ENCODE measurements at places on chromosomes 5 and 9. TPM values are rescaled to one million over a fixed set of nuclear protein-coding genes. Genes with fewer than 3 reads are reported as not detected.

GRCh38 chr9:94931036-94931633 is 204.6 kb downstream of the AOPEP start:
- H3K4me1 ChIP-seq = peaks cover 13% of the 10 kb centered on the region
- H3K36me3 ChIP-seq = no peaks in the 10 kb centered on the region
- H3K4me3 ChIP-seq = no peak overlapping the region
- DNase-seq = no peak
- no peak overlapping the region for H3K27ac ChIP-seq
- no peaks in the 10 kb centered on the region for H3K27me3 ChIP-seq

DNA sequence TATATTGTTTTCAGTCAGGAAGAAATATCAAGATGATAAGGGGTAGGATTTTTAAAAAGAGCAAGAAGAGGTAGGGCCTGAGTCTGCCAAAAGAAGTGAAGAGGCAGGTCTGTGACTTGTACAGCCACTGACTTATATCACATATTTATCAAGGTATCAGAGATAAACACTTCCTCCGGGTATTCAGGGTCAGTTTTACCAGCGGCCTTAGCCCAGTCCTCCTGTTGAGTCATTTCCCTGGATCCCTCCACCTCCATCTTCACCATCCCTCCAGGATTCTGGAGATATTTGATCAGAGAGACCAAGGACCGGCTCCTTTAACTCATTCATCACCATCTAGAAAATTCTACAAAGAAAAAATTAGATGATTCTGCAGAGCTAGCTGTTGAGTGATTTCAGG is 375.7 kb upstream of the TUSC1 start:
- H3K36me3 ChIP-seq = no peaks in the 10 kb centered on the region
- no peak overlapping the region for H3K27ac ChIP-seq
- no peaks in the 10 kb centered on the region for H3K27me3 ChIP-seq
- H3K4me3 ChIP-seq = no peak overlapping the region

GRCh38 chr5:143418140-143418866 is 14.8 kb upstream of the NR3C1 start:
- H3K27ac ChIP-seq = no peak overlapping the region
- H3K27me3 ChIP-seq = no peaks in the 10 kb centered on the region
- H3K36me3 ChIP-seq = no peaks in the 10 kb centered on the region
- H3K4me1 ChIP-seq = peaks cover 13% of the 10 kb centered on the region
- no peak overlapping the region for H3K4me3 ChIP-seq

DNA sequence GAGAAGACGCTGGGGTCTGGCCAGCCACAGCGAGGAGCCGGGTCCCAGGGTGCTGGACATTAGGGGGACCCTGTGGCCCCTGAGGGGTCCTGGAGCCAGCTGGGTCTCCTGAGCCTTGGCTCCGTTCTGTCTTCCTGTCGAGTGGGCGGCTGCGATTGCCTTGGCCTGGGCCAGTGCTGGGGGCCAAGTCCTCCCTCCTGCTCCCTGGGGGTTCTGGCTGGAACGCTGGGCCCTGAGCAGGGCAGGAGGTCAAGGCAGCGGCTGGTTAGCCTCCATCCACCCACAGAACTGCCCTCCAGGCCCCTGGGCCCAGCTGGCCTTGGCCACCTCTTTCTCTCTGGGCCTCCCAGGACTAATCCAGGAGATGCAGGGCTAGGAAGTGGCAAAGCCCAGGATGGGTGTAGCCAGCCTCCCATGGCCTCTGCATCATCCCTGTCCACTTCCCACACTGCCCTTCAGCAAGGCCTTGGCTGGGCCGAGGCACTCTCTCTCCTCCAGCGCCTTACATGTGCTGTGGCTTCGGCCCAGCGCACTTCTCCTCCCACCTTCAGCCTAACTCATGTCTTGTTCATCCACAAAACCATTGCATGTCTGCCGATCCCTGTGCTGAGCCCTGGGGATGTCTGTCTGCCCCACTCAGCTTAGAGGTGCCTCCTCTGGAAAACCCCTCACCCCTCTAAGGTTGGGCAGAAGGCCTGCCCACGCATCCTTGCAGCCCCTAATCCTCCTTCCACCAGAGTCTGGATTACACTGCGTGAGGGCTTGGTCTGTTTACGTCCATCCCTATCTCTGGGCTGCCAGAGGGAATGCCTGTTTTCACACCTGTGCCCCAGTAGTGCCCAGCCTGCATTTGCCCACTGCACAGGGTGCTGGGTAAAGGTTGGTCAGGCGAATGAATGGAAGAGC is 5.0 kb downstream of the LAMC3 start:
- H3K27ac ChIP-seq = no peak overlapping the region
- H3K27me3 ChIP-seq = peaks cover 94% of the 10 kb centered on the region
- no peak overlapping the region for H3K4me3 ChIP-seq

- no peaks in the 10 kb centered on the region for H3K4me1 ChIP-seq
- no peak overlapping the region for H3K4me3 ChIP-seq
- H3K36me3 ChIP-seq = no peaks in the 10 kb centered on the region
- no peak overlapping the region for H3K27ac ChIP-seq
- H3K27me3 ChIP-seq = peaks cover 12% of the 10 kb centered on the region
- no peak for DNase-seq
Observed at GRCh38 chr5:160458806-160459800, 37.4 kb downstream of the PTTG1 start.

DNA sequence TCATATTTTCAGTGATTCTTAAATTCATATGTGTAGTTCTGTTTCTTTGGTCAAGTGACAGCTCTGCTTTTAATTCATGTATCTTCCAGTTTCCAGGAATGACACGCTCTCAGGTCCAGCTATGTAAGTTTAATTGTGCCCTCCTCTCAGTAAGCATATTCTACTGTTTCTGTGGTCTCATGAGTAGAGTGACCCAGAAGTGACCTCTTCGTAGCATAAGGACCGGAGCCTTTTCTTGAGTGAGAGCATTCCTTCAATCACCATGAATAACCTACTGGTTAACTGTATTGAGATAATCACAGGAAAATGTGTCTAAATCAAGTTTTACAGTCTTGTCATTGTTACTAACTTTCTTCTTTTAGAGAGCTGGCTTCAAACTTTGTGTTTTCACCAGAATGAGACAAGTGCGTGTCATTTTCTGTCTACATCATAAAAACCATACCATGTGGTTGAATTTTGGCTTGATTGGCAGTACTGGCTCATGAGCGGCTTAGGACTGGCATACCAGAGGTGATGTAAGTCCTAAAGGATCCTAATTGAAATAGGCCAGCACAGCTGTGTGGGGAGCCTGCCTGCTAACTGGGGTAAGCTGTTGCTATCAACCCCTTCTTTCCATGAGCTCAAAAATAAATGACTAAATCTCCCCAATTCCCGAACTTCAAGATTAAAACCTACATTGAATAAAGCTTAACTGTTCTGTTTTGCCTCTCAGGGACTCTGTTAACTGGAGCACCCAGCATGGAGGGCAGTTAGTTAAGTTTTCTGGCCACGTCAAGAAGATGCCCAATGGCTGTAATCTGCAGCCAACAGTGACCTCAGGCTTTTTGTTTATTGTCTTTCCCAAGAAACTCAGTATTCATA is 4.8 kb downstream of the ADAMTSL1 start:
- peaks cover 1% of the 10 kb centered on the region for H3K4me1 ChIP-seq
- no peak overlapping the region for H3K4me3 ChIP-seq
- no peaks in the 10 kb centered on the region for H3K27me3 ChIP-seq
- peak overlapping the region; percentile 35 for H3K27ac ChIP-seq

DNA sequence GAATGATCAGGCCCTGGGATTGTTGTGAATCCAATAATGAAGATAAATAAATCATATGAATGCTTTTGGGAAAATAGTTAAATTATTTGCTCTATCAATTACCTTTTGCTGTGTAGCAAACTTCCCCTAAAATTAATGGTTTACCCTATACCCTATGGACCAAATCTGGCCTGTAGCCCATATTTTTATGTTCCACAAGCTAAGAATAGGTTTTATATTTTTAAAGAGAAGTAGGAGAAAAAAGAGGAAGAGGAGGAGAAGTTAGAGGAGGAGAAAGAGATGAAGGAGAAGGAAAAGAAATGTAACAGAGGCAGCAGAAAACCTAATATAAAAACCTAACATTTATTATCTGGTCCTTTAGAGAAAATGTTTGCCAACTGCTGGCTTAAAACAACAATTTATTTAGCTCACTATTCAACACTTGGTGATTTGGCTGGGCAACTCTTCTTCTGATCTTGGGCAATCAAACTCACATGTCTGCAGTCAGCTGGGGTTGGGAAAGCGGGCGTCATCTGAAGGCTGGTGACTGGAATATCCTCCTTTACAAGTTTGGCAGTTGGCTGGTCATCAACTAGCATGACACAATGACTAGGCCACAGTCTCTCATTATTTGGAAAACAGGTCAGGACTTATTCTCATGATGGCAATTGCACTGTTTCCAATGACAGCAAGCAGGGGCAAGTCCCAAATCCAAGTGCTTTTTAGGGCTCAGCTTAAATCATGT is 522.9 kb downstream of the RASEF start:
- no peak overlapping the region for H3K27ac ChIP-seq
- no peaks in the 10 kb centered on the region for H3K4me1 ChIP-seq
- no peaks in the 10 kb centered on the region for H3K27me3 ChIP-seq
- DNase-seq = no peak
- no peaks in the 10 kb centered on the region for H3K36me3 ChIP-seq

DNA sequence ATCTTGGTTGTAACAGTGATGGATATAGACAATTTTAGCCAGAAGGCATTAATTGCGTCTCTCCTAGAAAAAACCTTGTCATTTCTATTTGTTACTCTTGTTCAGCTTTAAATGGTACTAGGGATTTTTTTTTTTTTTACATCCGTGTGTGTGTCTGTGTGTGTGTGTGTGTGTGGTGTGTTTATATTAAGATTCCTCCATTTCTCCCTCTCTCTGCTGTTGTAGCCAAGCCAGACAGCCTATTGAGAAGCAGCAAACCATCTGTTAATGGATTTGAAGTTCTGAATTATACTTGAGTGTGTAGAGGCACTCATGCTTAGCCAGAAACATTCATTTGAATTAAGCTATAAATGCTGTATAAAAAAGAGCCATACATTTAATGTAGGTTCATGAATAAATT is 72.3 kb downstream of the SLF1 start:
- peak; percentile 51 for DNase-seq
- H3K36me3 ChIP-seq = no peaks in the 10 kb centered on the region
- H3K4me3 ChIP-seq = no peak overlapping the region

DNA sequence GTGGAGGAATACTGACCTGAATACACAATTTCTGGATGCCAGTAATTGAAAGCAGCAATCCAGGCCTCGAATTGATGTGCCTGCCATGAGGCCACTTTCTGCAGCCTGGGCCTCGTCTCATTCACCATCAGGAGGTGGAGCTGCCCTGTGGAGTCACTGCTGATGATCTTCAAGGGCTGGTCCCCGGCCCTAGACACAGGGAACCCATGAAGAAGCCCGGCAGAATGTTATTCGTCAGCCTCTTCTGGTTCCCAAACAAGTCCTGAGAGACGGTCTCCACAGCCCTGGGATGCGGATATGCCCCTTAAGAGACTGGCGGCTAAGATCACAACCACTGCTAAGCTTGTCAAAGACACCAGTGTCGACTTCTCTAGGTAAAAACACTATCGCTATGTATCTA is 4.5 kb downstream of the DPH7 start:
- H3K4me1 ChIP-seq = peaks cover 18% of the 10 kb centered on the region
- H3K4me3 ChIP-seq = no peak overlapping the region
- H3K36me3 ChIP-seq = peaks cover 60% of the 10 kb centered on the region
- no peaks in the 10 kb centered on the region for H3K27me3 ChIP-seq
- H3K27ac ChIP-seq = no peak overlapping the region

- H3K27me3 ChIP-seq = no peaks in the 10 kb centered on the region
- H3K4me1 ChIP-seq = no peaks in the 10 kb centered on the region
- no peak overlapping the region for H3K27ac ChIP-seq
- DNase-seq = no peak
- H3K4me3 ChIP-seq = no peak overlapping the region
Observed at GRCh38 chr5:147779694-147780093, 2.8 kb downstream of the JAKMIP2 start.

DNA sequence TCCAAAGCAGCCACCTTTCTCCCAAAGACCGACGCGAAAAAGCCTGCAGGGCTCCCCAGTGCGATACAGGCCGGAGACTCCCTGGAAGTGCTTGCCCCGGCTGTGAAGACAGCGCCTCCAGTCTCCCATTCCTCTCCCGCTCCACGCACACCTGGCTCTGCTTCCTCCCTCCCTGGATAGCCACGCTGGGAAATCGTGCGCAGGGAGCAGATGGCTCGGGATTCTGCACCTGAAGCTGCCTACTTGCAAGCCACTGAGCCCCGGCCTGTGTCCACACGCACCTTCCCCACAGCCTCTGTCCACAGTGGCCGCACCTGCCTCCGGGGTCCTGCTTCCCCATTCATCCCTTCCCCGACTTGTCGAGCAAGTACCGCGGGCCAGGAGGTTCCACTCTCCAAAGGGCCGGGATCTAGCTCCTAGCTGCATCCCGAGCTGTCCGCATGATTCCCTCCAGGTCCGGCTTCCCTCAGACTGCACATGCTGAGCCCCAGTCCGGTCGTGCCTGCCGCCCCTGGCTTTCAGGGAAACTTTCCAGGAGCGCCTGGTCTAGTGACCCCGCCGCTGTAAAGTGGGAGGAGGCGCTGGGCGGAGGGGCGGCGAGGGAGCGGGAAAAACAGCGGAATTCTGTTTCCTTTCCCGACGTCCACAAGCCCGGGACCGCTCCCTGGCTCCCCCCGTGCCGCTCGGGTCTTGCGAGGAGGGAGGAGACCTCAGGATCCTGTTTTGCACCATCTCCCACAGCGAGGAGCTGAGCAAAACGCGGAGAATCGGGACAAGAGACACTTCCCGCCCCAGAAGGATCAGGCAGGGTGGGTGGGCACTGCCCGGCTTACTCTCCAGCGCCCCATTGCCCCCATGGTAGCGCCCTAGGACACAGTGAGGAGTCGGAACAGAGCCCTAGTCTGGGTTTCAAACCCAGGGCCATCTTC is 2.0 kb downstream of the SEMA6A start:
- H3K4me3 ChIP-seq = peak overlapping the region; percentile 68
- peak overlapping the region; percentile 76 for H3K27ac ChIP-seq
- DNase-seq = peak; percentile 77
- peaks cover 6% of the 10 kb centered on the region for H3K4me1 ChIP-seq

- H3K4me1 ChIP-seq = no peaks in the 10 kb centered on the region
- DNase-seq = no peak
- H3K36me3 ChIP-seq = no peaks in the 10 kb centered on the region
- no peaks in the 10 kb centered on the region for H3K27me3 ChIP-seq
- H3K4me3 ChIP-seq = no peak overlapping the region
- no peak overlapping the region for H3K27ac ChIP-seq
Observed at GRCh38 chr5:89934069-89934468, 475.5 kb downstream of the CETN3 start.

Gene GRIA1
- total RNA-seq = not detected

Gene CAMK2A
- not detected for total RNA-seq

Gene BTNL3
- 2.2 TPM for total RNA-seq

Gene CARTPT
- not detected for total RNA-seq

Data from stomach (tissue), 19 donors.